Pancreas (tissue), 10 donors: ENCODE measurements at places on chromosomes 6 and 20. TPM values are rescaled to one million over a fixed set of nuclear protein-coding genes. Genes with fewer than 3 reads are reported as not detected.
A peak's percentile ranks its signal among the peaks of the same experiment; 100 is the strongest.

GRCh38 chr6:151185148-151185547 is 54.6 kb upstream of the AKAP12 start:
- H3K36me3 ChIP-seq: no peaks in the 10 kb centered on the region
- no peak for DNase-seq
- H3K27ac ChIP-seq: no peak overlapping the region
- H3K27me3 ChIP-seq: no peaks in the 10 kb centered on the region
- no peaks in the 10 kb centered on the region for H3K4me1 ChIP-seq

Gene BPIFB2
- total RNA-seq: not detected

DNA sequence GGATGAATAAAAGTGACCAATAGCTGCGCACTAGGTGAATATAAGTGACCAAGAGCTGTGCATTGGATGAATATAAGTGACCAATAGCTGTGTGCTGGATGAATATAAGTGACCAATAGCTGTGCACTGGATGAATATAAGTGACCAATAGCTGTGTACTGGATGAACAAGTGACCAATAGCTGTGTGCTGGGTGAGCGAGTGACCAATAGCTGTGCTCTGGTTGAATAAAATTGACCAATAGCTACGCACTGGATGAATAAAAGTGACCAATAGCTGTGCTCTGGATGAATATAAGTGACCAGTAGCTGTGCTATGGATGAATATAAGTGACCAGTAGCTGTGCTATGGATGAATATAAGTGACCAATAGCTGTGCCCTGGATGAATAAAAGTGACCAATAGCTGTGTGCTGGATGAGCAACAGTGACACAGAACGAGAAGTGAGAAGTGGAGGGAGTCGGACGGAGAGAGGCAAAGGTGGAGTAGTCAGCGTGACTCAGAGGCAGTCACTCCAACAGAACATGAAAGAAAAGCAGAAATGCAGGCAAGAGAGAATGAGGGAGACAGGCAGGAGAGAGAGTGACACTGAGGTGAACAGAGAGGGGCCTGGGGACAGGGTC is 38.5 kb downstream of the RBM38 start:
- H3K4me3 ChIP-seq: no peak overlapping the region
- H3K27ac ChIP-seq: no peak overlapping the region
- no peaks in the 10 kb centered on the region for H3K36me3 ChIP-seq
- no peaks in the 10 kb centered on the region for H3K27me3 ChIP-seq

DNA sequence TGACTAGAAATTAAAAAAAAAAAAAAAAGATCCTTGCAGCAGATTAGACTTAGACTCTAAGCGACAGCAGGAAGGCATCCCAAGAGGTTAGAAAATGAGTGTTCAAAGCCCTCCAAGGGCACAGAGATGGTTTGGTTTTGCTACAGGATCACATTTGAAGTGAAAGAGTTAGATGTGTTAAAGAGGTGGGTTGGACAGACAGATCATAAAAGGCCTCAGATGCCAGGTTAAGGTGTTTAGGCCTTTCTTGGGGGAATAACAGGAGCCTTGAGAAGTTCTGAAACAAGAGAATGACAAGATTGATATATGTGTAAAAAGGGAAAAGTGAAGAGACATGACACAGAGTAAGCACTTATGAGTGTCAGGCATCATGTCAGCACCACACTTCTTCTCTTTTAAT is 107.5 kb downstream of the FYN start:
- H3K4me3 ChIP-seq: no peak overlapping the region
- no peaks in the 10 kb centered on the region for H3K36me3 ChIP-seq
- DNase-seq: no peak
- H3K27me3 ChIP-seq: no peaks in the 10 kb centered on the region
- no peak overlapping the region for H3K27ac ChIP-seq
- H3K4me1 ChIP-seq: no peaks in the 10 kb centered on the region

Gene CLPSL2
- 4.3 TPM for total RNA-seq

DNA sequence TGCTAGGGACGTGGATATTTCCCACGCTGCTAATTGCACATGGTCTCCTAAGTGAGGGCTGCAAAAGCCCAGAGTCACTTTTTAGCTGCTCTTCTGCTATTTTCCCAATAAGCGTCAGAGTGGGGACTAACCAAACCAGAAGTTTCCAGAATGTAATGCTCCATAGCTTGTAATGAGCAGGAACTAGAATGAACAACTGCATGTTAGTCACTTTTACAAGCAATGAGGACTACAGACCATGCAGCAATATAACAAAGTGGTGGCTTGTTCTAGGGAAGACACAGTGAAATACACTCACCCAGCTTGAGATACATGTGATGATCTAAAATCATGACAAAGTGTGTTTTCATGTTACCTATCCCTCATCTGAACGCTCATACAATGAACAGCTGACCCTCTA is 314.1 kb upstream of the SGK1 start:
- H3K36me3 ChIP-seq: no peaks in the 10 kb centered on the region
- no peak for DNase-seq
- H3K4me3 ChIP-seq: no peak overlapping the region
- H3K27me3 ChIP-seq: no peaks in the 10 kb centered on the region
- H3K4me1 ChIP-seq: no peaks in the 10 kb centered on the region
- H3K27ac ChIP-seq: no peak overlapping the region

- no peak overlapping the region for H3K4me3 ChIP-seq
- DNase-seq: no peak
- no peaks in the 10 kb centered on the region for H3K36me3 ChIP-seq
- H3K27me3 ChIP-seq: no peaks in the 10 kb centered on the region
- H3K27ac ChIP-seq: no peak overlapping the region
These were observed 393.8 kb upstream of the IMPG1 start for GRCh38 chr6:76466286-76466685.

Gene ATAT1
- 2.5 TPM for total RNA-seq

Gene ACSS1
- total RNA-seq: 42.1 TPM

- H3K27ac ChIP-seq: no peak overlapping the region
- no peak overlapping the region for H3K4me3 ChIP-seq
- H3K4me1 ChIP-seq: peaks cover 2% of the 10 kb centered on the region
- DNase-seq: no peak
These were observed 18.3 kb downstream of the ZMYND8 start for GRCh38 chr20:47338131-47338628.

- H3K27me3 ChIP-seq: peaks cover 6% of the 10 kb centered on the region
- H3K27ac ChIP-seq: peak within 1 kb of the TSS; percentile 92
- no peaks in the 10 kb centered on the region for H3K4me1 ChIP-seq
- peak within 1 kb of the TSS; percentile 60 for H3K4me3 ChIP-seq
These were observed at the start of gene MAFB for GRCh38 chr20:40689100-40689942. TSS of gene MAFB (minus strand) at chr20:40689236. CDS start at chr20:40688850, 386 bp downstream.

GRCh38 chr6:85516168-85516567 is 66.3 kb downstream of the NT5E start:
- no peaks in the 10 kb centered on the region for H3K27me3 ChIP-seq
- no peaks in the 10 kb centered on the region for H3K36me3 ChIP-seq
- H3K4me3 ChIP-seq: no peak overlapping the region
- DNase-seq: no peak
- H3K27ac ChIP-seq: no peak overlapping the region
- no peaks in the 10 kb centered on the region for H3K4me1 ChIP-seq

GRCh38 chr6:18101271-18101670 is 21.2 kb downstream of the NHLRC1 start:
- H3K27ac ChIP-seq: no peak overlapping the region
- H3K27me3 ChIP-seq: no peaks in the 10 kb centered on the region
- no peak overlapping the region for H3K4me3 ChIP-seq

DNA sequence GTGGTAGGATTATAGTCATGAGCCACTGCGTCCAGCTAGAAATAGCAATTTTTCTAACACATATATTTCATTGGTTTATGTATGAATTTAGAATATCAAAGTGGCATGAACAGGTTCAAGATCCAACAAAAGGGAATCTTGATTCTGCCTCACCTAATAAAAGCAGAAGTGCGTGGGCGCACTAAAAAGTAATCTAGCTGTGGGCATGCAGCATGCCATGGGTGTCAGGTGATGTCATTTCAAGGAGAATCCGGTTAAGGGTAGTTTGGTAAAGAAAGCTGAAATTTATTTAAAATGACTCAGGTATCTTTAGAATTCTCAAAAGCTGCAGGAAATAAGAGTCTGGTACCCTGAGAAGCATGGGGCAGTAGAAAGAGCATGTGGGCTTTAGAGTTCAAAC is 17.6 kb downstream of the LRRN4 start:
- peaks cover 14% of the 10 kb centered on the region for H3K4me1 ChIP-seq
- no peak overlapping the region for H3K27ac ChIP-seq
- H3K27me3 ChIP-seq: no peaks in the 10 kb centered on the region
- H3K36me3 ChIP-seq: no peaks in the 10 kb centered on the region
- H3K4me3 ChIP-seq: no peak overlapping the region

DNA sequence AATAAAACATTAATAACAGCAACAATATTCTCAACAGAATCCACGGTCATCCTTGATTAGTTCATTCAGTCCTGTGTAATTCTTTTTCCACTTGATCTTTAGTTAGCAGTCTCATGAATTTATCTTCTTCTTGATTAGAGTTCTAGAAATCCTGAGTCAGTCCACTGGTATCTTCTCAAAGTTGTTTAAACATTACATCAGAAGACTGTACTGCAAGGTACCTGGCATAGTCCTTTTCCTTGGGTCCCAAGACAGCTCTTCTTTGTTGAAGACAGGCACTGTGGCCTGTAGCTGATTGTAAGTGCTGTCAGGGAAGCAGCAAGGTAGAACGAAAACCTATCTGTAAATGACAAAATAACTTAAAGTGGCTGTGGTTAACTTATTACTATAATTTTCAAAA is 11.8 kb downstream of the MAP3K4 start:
- DNase-seq: no peak
- no peaks in the 10 kb centered on the region for H3K36me3 ChIP-seq
- H3K27ac ChIP-seq: no peak overlapping the region

Gene B3GAT2
- not detected for total RNA-seq

DNA sequence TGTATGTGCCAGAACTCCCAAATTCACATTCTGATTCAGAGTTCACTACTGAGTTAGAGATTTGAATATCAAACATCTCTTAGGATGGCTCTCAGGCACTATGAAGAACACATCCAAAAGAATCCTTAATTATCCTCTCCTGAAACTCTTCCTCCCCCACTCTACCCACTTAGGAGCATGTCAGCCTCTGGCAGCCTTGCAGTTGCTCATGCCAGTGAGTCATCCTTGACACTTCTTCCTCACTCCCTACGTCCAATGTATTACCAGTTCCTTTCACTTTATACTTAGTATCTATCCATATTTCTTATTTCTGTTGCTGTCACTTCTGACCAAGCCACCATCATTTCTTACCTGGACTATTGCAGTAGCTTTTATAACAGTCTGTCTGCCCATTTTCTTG is 192.0 kb upstream of the IMPG1 start:
- H3K27me3 ChIP-seq: no peaks in the 10 kb centered on the region
- no peaks in the 10 kb centered on the region for H3K36me3 ChIP-seq
- H3K4me3 ChIP-seq: no peak overlapping the region
- H3K4me1 ChIP-seq: no peaks in the 10 kb centered on the region
- no peak overlapping the region for H3K27ac ChIP-seq
